ENCODE measurements at places on chromosomes 13 and 19. TPM values are rescaled to one million over a fixed set of nuclear protein-coding genes. Genes with fewer than 3 reads are reported as not detected.
A peak's percentile ranks its signal among the peaks of the same experiment; 100 is the strongest.

The PPM1N gene
- polyA plus RNA-seq, result 0.35 TPM

- no peak for DNase-seq
Observed at GRCh38 chr13:113491418-113491883, 940 bp upstream of the DCUN1D2 start.

The CERS1 gene
- 6.8 TPM for polyA plus RNA-seq

GRCh38 chr19:49663224-49663623 lies 2.4 kb downstream of the IRF3 start:
- no peak for DNase-seq

- DNase-seq, result no peak
Observed at GRCh38 chr13:23430664-23431063, 2.8 kb downstream of the SACS start.

The CCDC122 gene
- polyA plus RNA-seq, result 9.4 TPM

DNA sequence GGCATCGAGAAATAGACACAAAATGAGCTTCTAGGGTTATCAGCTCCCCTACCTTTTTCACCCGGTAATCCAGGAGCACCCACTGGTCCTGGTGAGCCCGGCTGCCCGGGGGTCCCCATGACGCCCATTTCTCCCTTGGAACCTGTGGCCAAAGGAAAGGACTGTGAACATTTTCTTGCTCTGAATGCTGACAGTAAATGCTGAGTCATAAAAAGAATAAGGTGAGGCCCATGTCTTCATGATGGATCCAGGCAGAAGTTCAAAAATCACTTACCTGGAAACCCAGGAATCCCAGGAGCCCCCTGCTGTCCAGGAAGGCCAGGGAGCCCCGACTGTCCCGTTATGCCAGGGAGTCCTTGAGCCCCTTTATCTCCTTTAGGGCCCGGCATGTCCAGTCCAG lies 129.2 kb downstream of the COL4A1 start:
- no peak for DNase-seq

DNA sequence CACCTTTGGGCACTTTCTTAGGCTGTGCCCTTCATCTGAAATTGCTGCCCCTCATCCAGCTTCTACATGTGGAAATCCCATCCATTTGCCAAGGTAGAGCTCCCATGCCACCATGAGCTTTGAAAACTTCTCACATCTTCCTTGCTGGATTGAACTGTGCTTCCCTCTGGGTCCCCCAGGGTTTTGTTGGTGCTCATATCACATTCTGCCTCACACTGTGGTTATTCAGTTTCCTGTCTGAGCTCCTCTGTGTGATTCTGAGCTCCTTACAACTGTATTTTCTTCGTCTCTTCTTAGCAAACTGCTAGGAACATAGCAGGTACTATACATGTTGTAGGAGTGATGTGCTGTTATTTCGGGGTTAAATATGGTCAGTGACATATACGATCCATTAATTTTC lies 74.9 kb upstream of the KL start:
- DNase-seq, result no peak

GRCh38 chr13:112846411-112847115 lies 122.5 kb upstream of the MCF2L start:
- no peak for DNase-seq

DNA sequence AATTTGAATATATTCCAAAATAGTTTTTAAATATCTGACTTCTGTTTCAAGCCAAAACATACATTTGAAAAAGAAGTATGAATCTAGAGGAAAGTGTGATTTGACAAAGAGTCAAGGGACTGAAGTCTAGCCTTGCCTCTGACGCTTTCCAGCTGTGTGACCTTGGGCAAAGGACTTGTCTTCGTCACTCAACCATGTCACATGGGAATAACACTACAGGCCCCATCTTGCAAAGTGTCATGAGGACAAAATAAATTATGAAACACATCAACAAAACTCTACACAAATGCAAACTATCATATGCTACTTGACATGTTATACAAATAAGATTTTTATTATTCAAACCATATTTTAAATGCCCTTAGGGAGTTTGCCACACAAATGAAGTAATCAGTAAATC lies 73.0 kb downstream of the CYSLTR2 start:
- DNase-seq, result peak; percentile 53
